ENCODE measurements at places on chromosomes 13 and 19. TPM values are rescaled to one million over a fixed set of nuclear protein-coding genes. Genes with fewer than 3 reads are reported as not detected.

Gene ZNF541
- total RNA-seq = not detected

Gene ZNF560
- 0.15 TPM for total RNA-seq

Gene SELENOW
- total RNA-seq = 24.8 TPM

Gene FFAR2
- not detected for total RNA-seq

Gene MBD3L3
- total RNA-seq = not detected

Gene RYR1
- total RNA-seq = 4.1 TPM

Gene ZNF615
- 9.1 TPM for total RNA-seq

Gene KIR2DL1
- total RNA-seq = not detected

DNA sequence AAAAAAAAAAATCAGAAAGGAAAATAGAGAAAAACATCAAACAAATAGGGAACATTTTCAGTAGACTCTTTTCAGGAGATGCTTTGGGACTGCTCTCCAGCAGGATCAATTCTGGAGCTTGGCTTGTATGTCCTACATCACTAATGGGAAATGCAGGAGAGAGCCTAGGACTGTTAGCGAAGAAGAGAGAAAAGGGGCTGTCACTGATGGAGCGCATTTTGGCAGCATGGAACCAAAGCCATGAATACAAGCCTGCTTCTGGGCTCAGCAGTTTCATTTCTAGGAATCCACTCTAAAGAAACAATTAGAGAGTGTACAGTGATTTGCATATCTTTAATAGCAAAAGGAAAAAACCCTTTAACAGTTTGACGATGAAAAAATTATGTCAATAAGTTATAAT, 203.9 kb downstream of the NUFIP1 start:
- DNase-seq = no peak

- DNase-seq = no peak
These were observed 8.1 kb upstream of the TSHZ3 start for GRCh38 chr19:31357315-31357673.

DNA sequence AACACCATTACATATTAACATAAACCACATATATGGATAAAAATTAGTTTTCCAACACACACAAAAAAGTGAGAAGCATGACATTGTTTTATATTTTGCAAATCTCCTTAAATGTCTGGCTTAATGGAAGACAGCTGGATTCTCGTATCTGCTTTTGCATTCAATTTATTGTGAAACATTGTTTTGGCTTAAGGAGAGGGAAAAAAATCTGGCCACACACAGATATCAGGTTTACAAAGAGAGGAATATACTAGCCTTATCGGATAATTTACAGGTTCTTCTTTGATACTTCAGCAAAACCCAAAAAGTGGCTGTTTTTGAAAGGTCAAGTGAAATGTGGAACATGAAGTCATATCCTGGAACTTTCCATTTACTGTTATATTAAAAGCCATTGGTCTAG, 523.5 kb upstream of the ARGLU1 start:
- no peak for DNase-seq

DNA sequence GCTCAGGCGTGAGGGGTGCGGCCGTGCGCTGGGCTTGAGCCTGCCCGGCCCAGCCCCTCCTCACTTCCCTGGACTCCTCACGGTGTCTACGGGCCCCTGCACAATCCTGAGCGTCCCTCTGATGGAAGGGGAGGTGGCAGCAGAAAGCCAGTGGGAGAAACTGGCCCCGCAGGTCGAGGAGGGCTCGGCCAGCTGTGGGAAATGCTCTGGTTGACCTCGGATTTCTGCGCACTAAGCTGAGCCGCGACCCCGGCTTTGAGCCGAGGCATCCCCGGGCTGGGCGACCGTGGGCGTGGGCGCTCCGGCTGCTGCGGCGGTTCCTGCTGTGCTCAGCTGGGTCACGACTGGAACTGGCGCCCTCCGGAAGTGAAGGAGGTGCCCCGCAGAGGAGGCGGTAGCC, 70.1 kb downstream of the ZNF208 start:
- no peak for DNase-seq

DNA sequence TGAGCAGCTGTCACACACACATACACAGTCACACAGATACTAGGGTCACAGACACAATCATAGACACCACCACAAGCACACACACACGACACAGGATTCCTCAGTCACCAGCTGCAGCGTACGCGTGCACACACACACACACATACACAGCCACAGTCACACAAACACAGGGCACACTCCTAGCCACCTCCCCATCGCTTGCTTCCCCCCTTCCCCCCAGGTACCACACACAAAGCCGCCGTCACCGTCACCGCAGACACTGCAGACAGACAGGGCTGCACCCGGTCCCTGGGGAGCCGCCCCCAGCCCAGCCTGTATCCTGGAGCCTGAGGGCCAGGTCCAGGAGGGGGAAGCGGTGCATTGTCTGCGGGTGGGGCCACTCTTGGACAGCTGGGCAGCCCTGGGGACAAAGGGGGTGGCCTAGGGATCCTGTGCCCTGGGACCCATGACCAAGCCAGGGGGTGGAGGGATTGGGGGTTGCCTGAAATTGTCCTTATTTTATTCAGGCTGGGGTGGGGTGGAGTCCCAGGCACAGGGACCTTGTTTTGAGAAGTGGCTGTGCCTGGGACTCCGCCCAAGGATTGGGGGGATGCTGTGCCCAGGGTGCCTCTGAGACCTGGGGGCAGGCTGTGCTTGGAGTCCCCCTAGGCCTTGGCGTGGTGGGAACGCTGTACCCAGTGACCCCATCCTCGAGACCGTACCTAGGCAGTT, 957 bp downstream of the NUMBL start:
- DNase-seq = peak; percentile 39

- no peak for DNase-seq
These were observed 10.4 kb upstream of the KLF16 start for GRCh38 chr19:1873524-1874473.

DNA sequence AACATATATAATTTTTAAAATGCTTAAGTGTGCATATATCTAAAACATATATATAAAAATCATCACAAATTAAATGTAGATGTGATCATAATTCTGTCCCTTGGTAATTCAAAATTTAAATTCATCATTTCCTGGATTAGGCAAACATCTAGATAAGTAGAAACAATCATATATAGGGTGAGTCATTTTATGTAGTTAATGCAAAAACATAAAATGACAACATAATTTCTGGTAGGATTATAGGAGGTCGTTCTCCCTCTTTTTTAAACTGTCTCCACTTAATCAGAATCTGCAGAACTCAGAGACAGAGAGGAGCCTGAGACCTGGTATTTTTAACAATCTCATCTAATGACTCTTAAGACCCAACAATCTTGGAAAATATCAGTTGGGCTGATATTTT, 333.4 kb downstream of the KCTD12 start:
- no peak for DNase-seq

Measured in activated B cell treated with CpG ODN at 0.5 μM for 24 hours (primary cell).